ENCODE measurements at places on chromosomes 12 and 14. TPM values are rescaled to one million over a fixed set of nuclear protein-coding genes. Genes with fewer than 3 reads are reported as not detected.
A peak's percentile ranks its signal among the peaks of the same experiment; 100 is the strongest.

DNA sequence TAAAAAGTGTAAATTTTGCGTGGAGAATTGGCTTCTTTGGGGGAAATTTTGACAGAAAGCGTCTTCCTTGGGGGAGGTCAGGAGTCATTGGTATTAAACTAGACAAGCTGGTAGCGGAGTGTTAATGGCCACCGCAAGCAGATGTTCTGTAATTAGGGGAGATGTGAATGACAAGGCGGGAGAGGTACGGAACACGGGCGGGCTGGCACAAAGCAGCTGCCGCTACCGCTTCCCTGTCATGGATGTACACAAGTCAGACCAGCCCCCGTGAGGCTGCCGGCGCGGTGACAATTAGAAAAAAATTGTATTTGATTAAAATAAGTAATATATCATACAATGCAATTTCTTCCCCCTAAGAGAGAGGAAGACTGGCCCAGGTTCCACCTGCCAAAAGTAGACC lies 501.6 kb downstream of the VRK1 start:
- no peaks in the 10 kb centered on the region for H3K4me1 ChIP-seq
- H3K36me3 ChIP-seq = no peaks in the 10 kb centered on the region
- no peaks in the 10 kb centered on the region for H3K27me3 ChIP-seq
- DNase-seq = no peak

DNA sequence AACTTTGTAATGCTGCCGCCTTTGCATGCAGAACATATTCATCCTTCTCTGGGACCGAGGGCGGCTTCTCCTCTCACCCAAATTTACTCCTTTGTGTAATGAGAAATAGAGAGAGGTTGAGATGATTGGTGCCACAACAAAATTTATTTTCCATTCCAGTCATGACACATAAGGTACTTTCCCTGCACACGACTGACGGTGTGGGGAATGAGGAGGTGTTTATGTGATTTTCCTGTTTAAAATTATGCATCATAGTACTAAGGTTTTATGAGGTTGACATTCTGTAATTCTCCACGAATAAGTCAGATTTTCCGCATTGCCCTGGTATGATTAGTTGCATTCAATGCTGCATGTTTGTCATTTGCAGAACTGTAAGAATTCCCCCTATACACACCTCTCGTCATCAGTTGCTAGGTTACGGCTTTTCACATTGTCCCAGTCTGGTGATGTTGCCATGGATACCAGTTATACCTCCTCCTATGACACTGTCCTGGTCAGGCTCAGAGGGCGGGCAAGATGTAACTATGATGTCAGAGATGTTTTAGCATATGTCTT lies 23.1 kb downstream of the BICDL1 start:
- no peak overlapping the region for H3K27ac ChIP-seq
- no peaks in the 10 kb centered on the region for H3K4me1 ChIP-seq
- DNase-seq = peak; percentile 21

DNA sequence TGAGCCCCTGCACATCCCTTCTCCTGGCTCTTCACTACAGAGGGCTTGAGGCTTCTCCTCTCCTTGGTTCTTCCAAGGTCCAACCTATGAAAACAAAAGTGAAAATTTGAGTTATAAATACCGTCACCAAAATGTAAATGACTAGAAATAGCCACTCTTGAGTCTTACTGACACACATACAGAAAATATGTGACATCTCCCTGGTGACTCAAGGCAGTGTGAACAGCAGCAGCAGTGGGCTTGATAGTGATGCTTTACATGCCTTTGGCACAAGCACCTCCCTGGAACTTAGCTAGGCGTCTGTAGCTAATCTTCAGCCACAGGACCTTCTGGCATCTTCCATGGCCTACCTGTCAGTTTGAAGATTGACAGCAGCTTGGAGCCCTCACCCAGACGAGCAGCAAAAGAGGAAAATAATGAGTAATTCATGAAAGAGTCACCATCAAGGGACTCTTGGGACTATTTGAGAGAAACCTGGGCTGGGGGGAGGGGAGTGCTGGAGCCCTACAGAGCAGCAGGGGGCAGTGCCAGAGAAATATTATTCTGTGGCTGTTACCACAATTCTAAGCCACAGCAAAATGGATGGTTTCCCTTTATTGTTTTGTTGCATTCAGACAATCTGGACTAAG lies 158.0 kb downstream of the KCNK10 start:
- no peak for DNase-seq
- no peak overlapping the region for H3K4me3 ChIP-seq

GRCh38 chr14:72892103-72892878 lies 1.6 kb downstream of the DPF3 start:
- peaks cover 15% of the 10 kb centered on the region for H3K4me1 ChIP-seq
- H3K27me3 ChIP-seq = peaks cover 10% of the 10 kb centered on the region
- peak overlapping the region; percentile 56 for H3K4me3 ChIP-seq
- H3K36me3 ChIP-seq = no peaks in the 10 kb centered on the region
- no peak for DNase-seq
- no peak overlapping the region for H3K27ac ChIP-seq

GRCh38 chr12:120767071-120768024 lies 41.7 kb downstream of the ACADS start:
- peaks cover 6% of the 10 kb centered on the region for H3K36me3 ChIP-seq
- H3K27me3 ChIP-seq = no peaks in the 10 kb centered on the region
- H3K4me1 ChIP-seq = peaks cover 21% of the 10 kb centered on the region
- no peak overlapping the region for H3K4me3 ChIP-seq
- peak; percentile 58 for DNase-seq

GRCh38 chr12:76590131-76590530 lies 30.6 kb upstream of the OSBPL8 start:
- no peak overlapping the region for H3K4me3 ChIP-seq
- no peaks in the 10 kb centered on the region for H3K27me3 ChIP-seq
- H3K36me3 ChIP-seq = no peaks in the 10 kb centered on the region
- H3K4me1 ChIP-seq = no peaks in the 10 kb centered on the region
- DNase-seq = no peak

DNA sequence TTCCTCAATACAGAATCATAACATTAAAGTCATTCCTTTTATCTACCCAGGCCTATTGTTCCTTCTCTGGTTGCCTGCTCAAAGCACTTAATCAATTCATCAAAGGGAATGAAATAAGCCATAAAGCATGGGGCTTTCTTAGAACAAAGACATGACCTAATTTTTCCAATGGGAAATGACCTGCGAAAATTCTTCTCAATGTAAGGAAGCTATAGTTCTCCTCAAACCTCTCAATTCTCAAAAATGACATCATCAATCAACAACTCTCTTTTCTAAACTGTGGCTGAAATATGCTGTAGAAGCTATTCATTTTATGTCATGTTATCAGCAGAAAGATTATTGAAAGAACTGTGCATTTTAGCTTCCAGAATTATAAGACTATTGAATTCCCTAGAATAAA lies 116.0 kb upstream of the PTPRR start:
- no peak for DNase-seq
- H3K27ac ChIP-seq = no peak overlapping the region
- no peaks in the 10 kb centered on the region for H3K36me3 ChIP-seq
- no peaks in the 10 kb centered on the region for H3K4me1 ChIP-seq
- no peak overlapping the region for H3K4me3 ChIP-seq

GRCh38 chr14:100120522-100121269 lies 38.7 kb downstream of the DEGS2 start:
- no peak overlapping the region for H3K4me3 ChIP-seq
- H3K36me3 ChIP-seq = no peaks in the 10 kb centered on the region
- H3K27ac ChIP-seq = no peak overlapping the region
- no peak for DNase-seq
- no peaks in the 10 kb centered on the region for H3K27me3 ChIP-seq

- peak within 1 kb of the TSS; percentile 92 for H3K4me3 ChIP-seq
- H3K27me3 ChIP-seq = no peaks in the 10 kb centered on the region
Measured at GRCh38 chr12:68610370-68611093, at the start of gene RAP1B. Gene RAP1B (plus strand): TSS chr12:68610899. CDS start chr12:68648725, 37,826 bp downstream.

- 0 out of 2 replicates have a peak, but pooled peaks cover 7% of the 10 kb centered on the region for H3K4me1 ChIP-seq
- H3K27me3 ChIP-seq = no peaks in the 10 kb centered on the region
- H3K36me3 ChIP-seq = no peaks in the 10 kb centered on the region
- no peak overlapping the region for H3K27ac ChIP-seq
Measured at GRCh38 chr14:37230551-37231194, 32.9 kb downstream of the MIPOL1 start.

- H3K4me1 ChIP-seq = peaks cover 92% of the 10 kb centered on the region
- peak overlapping the region; percentile 50 for H3K27ac ChIP-seq
- no peaks in the 10 kb centered on the region for H3K36me3 ChIP-seq
- H3K4me3 ChIP-seq = no peak overlapping the region
- no peak for DNase-seq
- H3K27me3 ChIP-seq = no peaks in the 10 kb centered on the region
Measured at GRCh38 chr14:64720131-64720576, 15.9 kb downstream of the PLEKHG3 start.

DNA sequence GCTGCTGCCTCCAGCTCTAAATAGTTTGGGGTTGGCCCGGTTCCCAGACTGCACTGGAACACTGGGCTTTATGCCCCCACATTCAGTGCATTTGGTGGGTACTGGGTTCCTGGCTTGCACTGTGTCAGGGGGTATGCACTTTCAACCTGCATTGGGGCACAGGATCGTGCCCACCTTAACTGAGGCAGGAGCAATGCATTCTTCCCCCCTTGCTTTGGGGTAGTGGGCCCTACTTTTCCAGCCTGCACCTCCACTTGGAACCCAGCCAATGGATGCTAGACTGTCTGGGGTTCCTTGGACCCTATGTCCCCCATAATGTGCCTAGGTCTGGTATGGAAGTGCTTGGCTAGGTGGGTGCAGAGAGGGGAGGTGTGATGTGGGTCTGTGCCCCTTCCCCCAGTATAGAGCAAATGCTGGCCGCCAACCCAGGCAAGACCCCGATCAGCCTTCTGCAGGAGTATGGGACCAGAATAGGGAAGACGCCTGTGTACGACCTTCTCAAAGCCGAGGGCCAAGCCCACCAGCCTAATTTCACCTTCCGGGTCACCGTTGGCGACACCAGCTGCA lies 615 bp downstream of the TARBP2 start:
- peak overlapping the region; percentile 86 for H3K27ac ChIP-seq
- no peak for DNase-seq

DNA sequence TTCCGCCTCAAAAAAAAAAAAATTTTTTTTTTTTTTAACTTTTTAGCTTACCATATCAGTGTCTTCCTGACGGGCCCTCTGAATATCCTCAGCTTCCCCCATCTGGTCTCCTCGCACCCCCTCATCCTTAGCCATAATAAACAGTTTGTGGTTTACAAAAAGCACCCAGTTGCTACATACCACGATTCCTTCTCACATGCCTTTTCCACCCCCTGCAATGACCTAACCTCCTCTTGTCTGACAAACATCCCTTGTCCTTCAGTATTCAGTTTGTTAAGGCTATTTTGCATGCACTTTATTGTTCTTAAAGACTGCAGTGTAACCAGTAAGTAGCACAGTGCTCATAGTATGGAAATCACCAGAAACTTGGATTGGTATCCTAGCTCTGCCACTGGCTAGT lies 88.5 kb downstream of the PPM1H start:
- H3K27ac ChIP-seq = peak overlapping the region; percentile 83
- H3K36me3 ChIP-seq = no peaks in the 10 kb centered on the region
- peaks cover 95% of the 10 kb centered on the region for H3K4me1 ChIP-seq
- no peak for DNase-seq

GRCh38 chr12:57182918-57183575 lies 33.5 kb upstream of the NXPH4 start:
- no peaks in the 10 kb centered on the region for H3K27me3 ChIP-seq
- peaks cover 4% of the 10 kb centered on the region for H3K36me3 ChIP-seq
- no peaks in the 10 kb centered on the region for H3K4me1 ChIP-seq
- H3K27ac ChIP-seq = no peak overlapping the region
- no peak overlapping the region for H3K4me3 ChIP-seq
- DNase-seq = peak; percentile 86

GRCh38 chr12:108360487-108360886 lies 21.4 kb upstream of the CMKLR1 start:
- H3K36me3 ChIP-seq = no peaks in the 10 kb centered on the region
- H3K27me3 ChIP-seq = no peaks in the 10 kb centered on the region
- H3K4me1 ChIP-seq = no peaks in the 10 kb centered on the region
- DNase-seq = no peak
- H3K27ac ChIP-seq = no peak overlapping the region

DNA sequence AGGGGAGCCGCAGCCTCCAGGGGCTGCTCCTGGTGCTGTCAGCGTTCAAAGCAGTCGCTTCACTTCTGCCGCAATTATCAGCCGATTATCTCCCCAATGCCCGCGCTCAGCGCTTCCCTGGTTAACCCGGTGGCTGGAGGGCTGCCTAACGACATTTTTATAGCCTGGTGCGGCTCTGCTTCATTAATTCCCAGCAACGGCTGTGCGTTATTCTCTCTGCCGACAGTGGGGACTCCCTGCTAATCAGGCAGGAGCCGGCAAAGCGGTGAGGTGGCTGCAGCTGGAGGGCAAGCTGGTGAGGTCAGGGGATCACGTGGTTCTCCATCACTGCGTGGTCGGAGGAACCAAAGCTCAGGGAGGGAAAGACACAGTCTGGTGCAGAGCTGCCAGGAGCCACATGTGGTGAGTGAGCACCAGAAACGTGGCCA lies 62.9 kb downstream of the GLRX5 start:
- H3K27ac ChIP-seq = no peak overlapping the region
- DNase-seq = peak; percentile 39
- no peaks in the 10 kb centered on the region for H3K27me3 ChIP-seq
- no peak overlapping the region for H3K4me3 ChIP-seq
- no peaks in the 10 kb centered on the region for H3K36me3 ChIP-seq
- no peaks in the 10 kb centered on the region for H3K4me1 ChIP-seq

GRCh38 chr14:40004871-40005500 lies 572.8 kb upstream of the FBXO33 start:
- no peak for DNase-seq
- no peak overlapping the region for H3K27ac ChIP-seq
- H3K4me1 ChIP-seq = no peaks in the 10 kb centered on the region
- no peaks in the 10 kb centered on the region for H3K27me3 ChIP-seq

GRCh38 chr12:124130691-124131591 lies 157.9 kb downstream of the ZNF664 start:
- no peaks in the 10 kb centered on the region for H3K36me3 ChIP-seq
- peaks cover 16% of the 10 kb centered on the region for H3K4me1 ChIP-seq
- H3K27ac ChIP-seq = peak overlapping the region; percentile 34
- no peak overlapping the region for H3K4me3 ChIP-seq
- no peaks in the 10 kb centered on the region for H3K27me3 ChIP-seq

DNA sequence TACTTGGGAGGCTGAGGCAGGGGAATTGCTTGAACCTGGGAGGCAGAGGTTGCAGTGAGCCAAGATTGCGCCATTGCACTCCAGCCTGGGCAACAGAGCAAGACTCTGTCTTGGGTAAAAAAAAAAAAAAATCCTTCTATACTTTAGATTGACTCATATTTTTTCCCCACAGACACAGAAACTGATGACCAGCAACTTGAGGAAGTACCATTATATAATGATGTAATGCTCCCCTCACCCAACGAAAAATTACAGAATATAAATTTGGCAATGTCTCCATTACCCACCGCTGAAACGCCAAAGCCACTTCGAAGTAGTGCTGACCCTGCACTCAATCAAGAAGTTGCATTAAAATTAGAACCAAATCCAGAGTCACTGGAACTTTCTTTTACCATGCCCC lies 24.3 kb upstream of the SNAPC1 start:
- H3K27ac ChIP-seq = no peak overlapping the region
- 0 out of 2 replicates have a peak, but pooled peaks cover 5% of the 10 kb centered on the region for H3K4me1 ChIP-seq
- peaks cover 1% of the 10 kb centered on the region for H3K36me3 ChIP-seq

The ERP27 gene
- total RNA-seq = 1.1 TPM

The CNPY2 gene
- 204 TPM for total RNA-seq

The STRAP gene
- total RNA-seq = 262 TPM

The ACTN1 gene
- total RNA-seq = 170 TPM

The NFATC4 gene
- 0.88 TPM for total RNA-seq

The KRT78 gene
- not detected for total RNA-seq

The HIF1A gene
- total RNA-seq = 125 TPM

The TAS2R43 gene
- total RNA-seq = not detected

The SLC7A7 gene
- 380 TPM for total RNA-seq

Data from Caco-2 (cell line).